ENCODE measurements at places on chromosomes 11 and 22. TPM values are rescaled to one million over a fixed set of nuclear protein-coding genes. Genes with fewer than 3 reads are reported as not detected.

DNA sequence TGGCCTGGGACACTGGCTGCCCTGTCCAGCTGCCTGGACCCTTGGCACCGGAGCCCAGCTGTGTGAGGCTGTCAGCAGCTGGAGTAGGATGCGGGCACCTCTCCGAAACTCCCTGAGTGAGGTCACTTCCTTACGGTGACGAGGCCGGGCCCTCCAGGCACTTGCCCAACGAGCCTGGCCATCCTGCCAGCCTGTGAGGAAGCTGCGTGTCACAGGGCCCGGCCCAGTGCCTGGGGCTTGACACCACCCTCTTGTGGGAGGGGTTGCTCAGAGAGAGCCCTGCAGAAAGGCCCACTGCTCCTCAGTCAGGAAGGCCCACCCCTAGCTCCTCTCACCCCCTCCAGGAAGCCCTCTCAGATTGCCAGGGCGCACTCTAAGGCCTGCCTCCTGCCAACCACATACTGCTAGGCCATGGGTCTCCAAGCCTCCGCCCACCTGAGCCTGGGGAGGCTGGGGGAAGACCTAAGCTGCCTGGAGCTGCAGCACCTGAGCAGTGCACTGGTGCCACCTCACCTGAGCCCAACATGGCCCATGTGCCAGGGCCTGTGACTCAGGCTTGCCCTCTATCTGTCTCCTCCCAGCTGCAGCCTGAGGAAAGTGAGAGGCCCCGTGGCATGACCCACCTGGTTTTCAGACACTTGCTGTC, 4.3 kb upstream of the PHLDA2 start:
- peaks cover 3% of the 10 kb centered on the region for H3K27me3 ChIP-seq
- H3K4me1 ChIP-seq = peaks cover 16% of the 10 kb centered on the region
- H3K27ac ChIP-seq = peak overlapping the region; percentile 38
- DNase-seq = peak; percentile 54
- H3K36me3 ChIP-seq = peaks cover 18% of the 10 kb centered on the region

DNA sequence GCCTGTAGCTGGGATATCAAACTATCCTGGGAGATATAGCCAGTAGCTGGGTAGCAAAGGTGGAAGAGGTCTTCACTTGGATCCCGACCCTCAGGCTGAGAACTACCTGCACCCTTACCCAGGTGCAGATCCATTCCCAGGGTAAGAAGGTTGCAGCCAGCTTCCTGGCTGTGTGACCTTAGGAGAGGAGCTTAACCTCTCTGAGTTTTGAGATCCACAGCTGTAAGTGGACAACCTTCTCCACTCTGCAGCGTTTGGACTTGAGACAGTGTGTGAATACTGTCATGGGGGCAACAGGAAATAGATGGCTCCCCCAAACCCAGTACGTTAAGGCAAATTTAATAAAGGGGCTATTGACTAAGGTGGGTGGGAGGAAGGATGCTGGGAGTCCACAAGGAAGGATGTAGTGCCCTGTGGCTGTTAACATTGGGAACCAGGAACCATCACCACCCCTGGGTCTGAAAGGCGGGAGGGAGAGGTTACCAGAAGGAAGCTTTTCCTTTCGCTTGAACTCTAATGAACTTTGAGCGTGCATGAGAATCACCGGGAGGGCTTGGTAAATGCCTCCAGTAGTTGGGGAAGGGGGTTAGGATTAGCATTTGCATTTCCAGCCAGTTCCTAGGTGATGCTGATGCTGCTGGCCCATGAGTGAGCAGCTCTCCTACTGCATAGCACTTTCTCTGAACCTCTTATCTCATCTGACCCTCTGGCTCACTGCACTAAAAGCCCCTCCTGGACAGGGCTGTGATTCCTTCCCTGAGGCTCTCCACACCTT, 24.4 kb downstream of the SGSM1 start:
- H3K36me3 ChIP-seq = no peaks in the 10 kb centered on the region
- H3K4me1 ChIP-seq = no peaks in the 10 kb centered on the region
- no peak for DNase-seq
- H3K27ac ChIP-seq = no peak overlapping the region

DNA sequence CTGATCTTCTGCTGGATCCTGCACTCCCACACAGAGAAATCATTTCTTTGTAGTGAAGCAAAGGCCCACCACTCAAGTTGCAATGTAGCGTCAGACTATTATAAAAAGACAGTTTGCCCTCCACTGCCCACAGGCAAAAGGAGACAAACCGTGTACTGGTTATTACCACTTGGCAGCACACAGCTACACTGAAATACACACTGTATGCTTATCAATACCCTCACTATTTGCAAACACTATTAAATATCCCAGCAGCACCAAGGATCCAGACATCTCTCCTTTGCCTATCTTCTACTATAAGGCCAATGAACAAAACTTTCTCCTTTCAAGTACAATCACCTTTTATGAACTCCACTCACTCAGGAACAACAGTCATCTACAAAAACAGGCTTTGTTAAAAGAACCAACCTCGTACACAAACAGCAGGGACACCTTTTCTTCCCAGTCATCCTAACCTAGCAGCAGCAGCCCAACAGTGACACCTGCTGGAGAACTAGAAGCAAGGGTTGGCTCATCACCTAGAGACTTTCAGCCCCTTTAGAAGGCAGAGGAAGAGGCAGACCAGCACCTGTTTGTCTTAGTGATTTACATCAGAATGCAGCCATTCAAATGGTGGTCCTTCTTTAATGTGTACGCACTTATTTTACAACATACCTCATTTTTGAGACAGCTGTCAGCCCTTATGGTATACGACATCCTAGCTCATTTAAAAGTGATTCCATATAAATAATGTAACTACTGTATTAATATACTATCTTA, 56.1 kb downstream of the AMBRA1 start:
- no peaks in the 10 kb centered on the region for H3K27me3 ChIP-seq
- H3K4me1 ChIP-seq = peaks cover 11% of the 10 kb centered on the region
- H3K36me3 ChIP-seq = peaks cover 21% of the 10 kb centered on the region
- H3K4me3 ChIP-seq = no peak overlapping the region
- DNase-seq = peak; percentile 39

DNA sequence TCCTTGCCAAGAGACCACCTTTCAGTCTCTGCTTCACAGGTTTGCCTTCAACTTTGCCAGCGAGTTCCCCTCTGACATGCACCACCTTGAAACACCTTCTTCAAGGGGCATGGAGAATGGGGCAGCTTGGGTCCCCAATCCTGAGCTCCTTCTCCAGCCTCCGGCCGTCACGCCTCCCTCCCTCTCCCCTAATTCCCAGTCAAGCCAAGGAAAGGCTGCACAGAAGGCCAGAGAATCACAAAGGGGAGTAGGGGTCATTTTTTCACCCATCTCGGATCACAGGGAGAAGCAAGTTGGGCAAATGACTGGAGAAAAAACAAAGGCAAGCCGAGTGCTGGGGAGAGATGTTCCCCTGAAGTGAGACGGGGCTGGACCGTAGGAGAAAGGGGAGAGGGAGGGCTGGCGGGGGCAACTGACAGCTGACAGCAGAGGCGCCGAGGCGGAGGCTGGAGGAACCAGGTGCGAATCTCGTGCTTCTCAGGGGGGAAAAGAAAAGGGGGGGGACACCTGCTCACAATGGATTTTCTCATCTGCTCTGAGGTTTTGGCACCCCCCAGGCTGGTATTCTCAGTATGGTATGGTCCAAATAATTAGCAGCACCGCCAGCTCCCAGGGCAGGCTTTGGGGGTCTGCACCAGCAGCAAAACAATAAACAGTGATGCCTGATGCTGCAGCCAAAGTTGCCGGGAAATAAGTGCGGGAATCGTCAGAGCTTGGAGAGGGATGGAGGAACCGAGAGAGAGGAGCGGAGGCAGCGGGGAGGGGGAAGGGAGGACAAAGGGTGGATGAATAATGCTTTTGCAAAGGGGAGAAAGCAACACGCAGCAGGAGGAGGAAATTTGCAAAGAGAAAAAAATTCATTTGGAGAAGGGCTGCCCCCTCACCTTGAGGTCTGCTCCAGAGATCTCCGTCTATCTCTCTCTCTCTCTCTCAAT, 644 bp downstream of the YPEL4 start:
- DNase-seq = no peak
- peak overlapping the region; percentile 8 for H3K27ac ChIP-seq
- peaks cover 35% of the 10 kb centered on the region for H3K27me3 ChIP-seq

GRCh38 chr22:38291201-38291777, 18.5 kb upstream of the TMEM184B start:
- H3K4me3 ChIP-seq = no peak overlapping the region
- H3K4me1 ChIP-seq = peaks cover 2% of the 10 kb centered on the region
- no peaks in the 10 kb centered on the region for H3K27me3 ChIP-seq
- H3K27ac ChIP-seq = no peak overlapping the region
- no peak for DNase-seq

- H3K36me3 ChIP-seq = peaks cover 6% of the 10 kb centered on the region
- DNase-seq = no peak
- H3K27me3 ChIP-seq = no peaks in the 10 kb centered on the region
These were observed 5.9 kb downstream of the TKFC start for GRCh38 chr11:61338783-61339489.

DNA sequence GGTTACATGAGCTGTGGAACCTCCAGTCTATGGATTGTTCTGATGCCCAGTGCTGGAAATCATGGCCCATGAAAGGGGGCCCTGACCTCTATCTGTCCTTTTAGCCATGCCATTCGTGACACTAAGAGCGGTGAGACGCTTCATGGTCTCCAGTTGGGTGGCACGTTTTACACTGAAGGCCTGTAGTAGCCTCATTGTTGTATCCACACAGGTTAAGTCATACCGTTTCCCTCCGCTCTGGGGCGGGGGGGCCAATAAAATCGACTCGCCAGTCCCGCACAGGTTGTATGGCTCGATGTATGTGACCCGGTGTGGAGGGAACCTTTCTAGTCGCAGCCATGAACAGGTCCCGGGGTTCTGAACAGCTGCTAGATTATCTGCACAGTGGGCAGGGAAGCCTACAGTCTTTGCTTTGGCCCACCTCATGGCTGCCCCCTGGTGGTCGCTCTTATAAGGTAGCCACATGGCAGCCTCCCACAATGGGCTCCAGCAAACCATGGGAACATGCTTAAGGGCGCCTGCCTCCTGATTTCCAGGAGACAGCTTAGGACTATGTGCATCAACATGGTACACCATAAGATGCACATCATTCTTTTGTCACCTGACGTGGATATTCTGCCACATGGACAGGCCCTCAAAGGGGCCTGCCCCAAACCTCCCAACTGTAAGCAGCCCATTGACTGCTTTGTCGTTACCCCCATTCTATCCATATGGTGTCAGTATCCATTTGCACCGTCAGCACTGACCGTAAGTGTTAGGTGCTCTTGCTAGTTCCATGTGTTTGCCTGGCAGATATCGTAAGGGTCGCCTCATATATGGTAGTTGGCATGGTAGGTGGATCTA, 19.7 kb upstream of the APOL3 start:
- DNase-seq = peak; percentile 68
- no peaks in the 10 kb centered on the region for H3K36me3 ChIP-seq
- H3K27ac ChIP-seq = no peak overlapping the region

- no peaks in the 10 kb centered on the region for H3K4me1 ChIP-seq
- no peak for DNase-seq
- H3K4me3 ChIP-seq = no peak overlapping the region
- no peaks in the 10 kb centered on the region for H3K27me3 ChIP-seq
- H3K27ac ChIP-seq = no peak overlapping the region
- no peaks in the 10 kb centered on the region for H3K36me3 ChIP-seq
These were observed 400.1 kb downstream of the TMEM135 start for GRCh38 chr11:87437844-87438223.

DNA sequence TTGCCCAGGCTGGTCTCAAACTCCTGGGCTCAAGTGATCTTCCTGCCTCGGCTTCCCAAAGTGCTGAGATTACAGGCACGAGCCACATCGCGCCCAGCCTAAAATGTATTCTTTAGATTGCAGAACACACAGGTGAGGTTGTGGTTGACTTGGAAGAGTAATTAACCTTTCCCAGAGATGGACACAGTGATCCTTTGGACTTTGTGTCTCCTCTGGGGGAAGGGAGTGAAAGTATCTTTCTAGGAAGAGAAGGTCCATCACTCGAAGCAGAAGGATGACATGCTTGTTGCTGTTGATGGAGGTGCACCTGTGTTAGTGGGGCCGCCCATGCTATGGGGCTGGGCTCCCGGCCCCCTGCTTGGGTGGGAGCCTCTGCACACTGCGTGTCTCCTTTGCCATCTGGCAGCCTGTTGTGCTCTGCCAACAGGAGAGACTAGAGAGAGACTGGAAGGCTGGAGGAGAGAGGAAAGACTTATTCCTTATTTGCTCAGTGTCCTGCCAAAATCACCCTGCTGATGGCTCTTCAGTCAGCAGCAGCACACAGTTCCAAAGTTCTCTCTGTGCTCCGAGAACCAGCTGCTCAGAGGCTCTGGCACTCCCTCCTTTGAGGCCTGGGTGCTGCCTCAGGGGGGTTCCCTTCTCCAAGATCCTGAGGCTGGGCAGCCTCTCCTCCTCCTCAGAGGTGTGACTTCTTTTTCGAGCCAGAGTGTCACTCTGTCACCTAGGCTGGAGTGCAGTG, 33.1 kb upstream of the CYB5R3 start:
- peaks cover 2% of the 10 kb centered on the region for H3K27me3 ChIP-seq
- H3K36me3 ChIP-seq = no peaks in the 10 kb centered on the region
- no peak overlapping the region for H3K27ac ChIP-seq

DNA sequence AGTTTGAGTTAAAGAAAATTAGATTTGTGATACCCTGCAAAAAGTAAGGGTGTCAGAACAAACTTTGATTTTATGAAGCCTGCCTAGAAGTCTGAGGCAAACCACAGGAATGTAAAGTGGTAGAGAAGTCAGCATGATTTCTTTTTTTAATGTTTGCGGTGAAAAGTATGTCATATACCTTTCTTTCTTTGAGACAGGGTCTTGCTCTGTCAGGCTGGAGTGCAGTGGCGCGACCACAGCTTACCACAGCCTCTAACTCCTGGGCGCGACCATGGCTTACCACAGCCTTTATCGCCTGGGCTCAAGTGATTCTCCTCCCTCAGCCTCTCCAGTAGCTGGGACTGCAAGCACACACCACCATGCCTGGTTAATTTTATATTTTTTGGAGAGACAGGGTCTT, 4.7 kb downstream of the API5 start:
- no peaks in the 10 kb centered on the region for H3K27me3 ChIP-seq
- H3K4me1 ChIP-seq = peaks cover 31% of the 10 kb centered on the region
- H3K4me3 ChIP-seq = no peak overlapping the region

GRCh38 chr22:37209140-37209845, 3.0 kb downstream of the SSTR3 start:
- no peaks in the 10 kb centered on the region for H3K27me3 ChIP-seq
- no peak overlapping the region for H3K4me3 ChIP-seq
- no peak overlapping the region for H3K27ac ChIP-seq
- no peak for DNase-seq

GRCh38 chr11:64020976-64021756, 14.6 kb upstream of the FLRT1 start:
- H3K4me1 ChIP-seq = no peaks in the 10 kb centered on the region
- DNase-seq = no peak
- H3K27ac ChIP-seq = no peak overlapping the region
- no peaks in the 10 kb centered on the region for H3K36me3 ChIP-seq
- no peak overlapping the region for H3K4me3 ChIP-seq

- H3K4me3 ChIP-seq = no peak overlapping the region
- DNase-seq = peak; percentile 52
- H3K27me3 ChIP-seq = peaks cover 15% of the 10 kb centered on the region
- no peaks in the 10 kb centered on the region for H3K36me3 ChIP-seq
- peaks cover 6% of the 10 kb centered on the region for H3K4me1 ChIP-seq
These were observed 99.7 kb upstream of the IGLL5 start for GRCh38 chr22:22787786-22788459.

Gene STK33
- 0.11 TPM for total RNA-seq

Gene RAB3IL1
- not detected for total RNA-seq

Gene C11orf87
- not detected for total RNA-seq

Gene CECR2
- not detected for total RNA-seq

Gene ARHGAP42
- total RNA-seq = 0.16 TPM

Gene MICAL2
- 736 TPM for total RNA-seq
